T-helper 1 cell treated with Interleukin-12 subunit alpha and Interleukin-12 subunit beta and Interleukin-4 antibody, amounts not matched to agents 30 ng/mL and 1 ng/mL, for 36 hours (primary cell): ENCODE measurements at places on chromosomes 13 and 19. TPM values are rescaled to one million over a fixed set of nuclear protein-coding genes. Genes with fewer than 3 reads are reported as not detected.

Gene ZNF66
- 8.1 and 10.3 TPM in 2 replicates for total RNA-seq

Gene CCDC169
- total RNA-seq, result not detected in 2 replicates

Gene SPTBN4
- total RNA-seq, result 0.15 TPM in 2 replicates

Gene NLRP4
- not detected in 2 replicates for total RNA-seq

Gene N4BP2L1
- 22.2 and 23.2 TPM in 2 replicates for total RNA-seq
